ENCODE measurements at places on chromosomes 6 and 20. TPM values are rescaled to one million over a fixed set of nuclear protein-coding genes. Genes with fewer than 3 reads are reported as not detected.

DNA sequence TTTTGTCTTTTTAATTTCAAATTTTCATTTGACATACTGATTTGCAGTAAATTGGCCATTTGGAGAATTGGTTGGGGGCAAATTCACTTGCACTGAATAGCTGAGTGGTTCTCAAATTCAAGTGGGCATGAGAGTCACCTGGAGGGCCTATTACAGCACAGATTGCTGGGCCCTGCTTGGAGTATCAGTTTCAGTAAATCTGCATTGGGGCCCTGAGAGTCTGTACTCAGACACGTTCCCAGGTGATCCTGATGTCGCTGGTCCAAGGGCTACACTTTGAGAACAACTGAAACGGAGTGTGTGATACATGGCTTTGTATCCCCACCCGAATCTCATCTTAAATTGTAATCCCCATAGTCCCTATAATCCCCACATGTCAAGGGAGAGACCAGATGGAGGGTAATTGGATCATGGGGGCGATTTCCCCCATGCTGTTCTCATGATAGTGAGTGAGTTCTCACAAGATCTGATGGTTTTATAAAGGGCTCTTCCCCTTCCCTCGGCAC is 115.9 kb downstream of the KLHL32 start:
- H3K4me1 ChIP-seq, result no peaks in the 10 kb centered on the region
- H3K4me3 ChIP-seq, result no peak overlapping the region
- DNase-seq, result no peak
- H3K27ac ChIP-seq, result no peak overlapping the region
- H3K36me3 ChIP-seq, result no peaks in the 10 kb centered on the region

CCN6 gene
- not detected for total RNA-seq

PNRC1 gene
- 211 TPM for total RNA-seq

- no peak overlapping the region for H3K27ac ChIP-seq
- no peak overlapping the region for H3K4me3 ChIP-seq
- no peak for DNase-seq
- no peaks in the 10 kb centered on the region for H3K27me3 ChIP-seq
Observed at GRCh38 chr20:47764154-47764733, 21.0 kb downstream of the SULF2 start.

FOXS1 gene
- total RNA-seq, result not detected

GRCh38 chr6:111477481-111477938 is 5.5 kb downstream of the REV3L start:
- H3K36me3 ChIP-seq, result no peaks in the 10 kb centered on the region
- no peaks in the 10 kb centered on the region for H3K27me3 ChIP-seq
- H3K4me1 ChIP-seq, result peaks cover 60% of the 10 kb centered on the region
- no peak for DNase-seq
- no peak overlapping the region for H3K4me3 ChIP-seq
- peak overlapping the region; percentile 99 for H3K27ac ChIP-seq

DNA sequence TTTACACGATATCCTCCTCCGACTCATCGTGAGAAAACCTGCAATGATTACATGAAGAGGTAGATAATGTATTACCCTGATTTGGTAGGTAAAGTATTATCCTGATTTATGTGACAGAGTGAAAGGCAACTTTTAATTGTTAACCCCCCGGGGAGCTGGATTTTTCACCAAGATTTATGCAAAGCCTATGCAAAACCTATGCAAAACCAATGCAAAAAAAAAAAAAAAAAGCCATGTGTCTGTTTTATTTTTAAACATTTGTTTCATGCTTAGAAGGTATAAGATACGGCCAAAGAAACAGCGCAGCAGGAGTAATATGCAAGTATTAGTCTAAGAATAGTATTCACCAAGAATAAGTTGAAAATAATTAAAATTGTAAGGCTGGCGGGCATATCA is 109.9 kb downstream of the IPCEF1 start:
- no peaks in the 10 kb centered on the region for H3K4me1 ChIP-seq
- peak overlapping the region; percentile 7 for H3K4me3 ChIP-seq
- no peaks in the 10 kb centered on the region for H3K27me3 ChIP-seq
- no peaks in the 10 kb centered on the region for H3K36me3 ChIP-seq

APOM gene
- total RNA-seq, result 3.3 TPM

DNA sequence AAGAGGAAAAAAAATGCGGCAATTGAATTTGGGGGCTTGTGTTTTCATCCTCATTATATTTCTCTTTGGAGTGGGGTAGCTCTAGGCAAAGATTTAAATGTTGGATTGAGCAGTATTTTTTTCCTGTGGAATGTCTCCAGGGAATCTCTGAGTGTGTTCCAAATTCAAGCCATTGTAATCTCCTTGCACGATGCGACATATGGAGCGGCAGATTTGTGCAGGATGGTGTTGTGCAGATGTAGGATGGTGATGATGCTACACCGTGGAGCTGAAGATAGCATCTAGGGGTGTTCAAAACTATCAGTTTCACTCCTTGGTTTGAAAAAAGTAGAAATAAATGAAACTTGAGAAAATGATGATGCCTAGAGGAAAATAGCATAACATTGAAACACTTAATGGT is 777.5 kb upstream of the EPHA7 start:
- H3K36me3 ChIP-seq, result no peaks in the 10 kb centered on the region
- DNase-seq, result no peak
- H3K4me3 ChIP-seq, result no peak overlapping the region

GRCh38 chr6:62993951-62994350 is 217.3 kb upstream of the FKBP1C start:
- no peak for DNase-seq
- H3K36me3 ChIP-seq, result no peaks in the 10 kb centered on the region
- no peak overlapping the region for H3K27ac ChIP-seq
- no peaks in the 10 kb centered on the region for H3K4me1 ChIP-seq

GRCh38 chr6:161238500-161238899 is 35.4 kb downstream of the AGPAT4 start:
- peaks cover 58% of the 10 kb centered on the region for H3K4me1 ChIP-seq
- H3K36me3 ChIP-seq, result no peaks in the 10 kb centered on the region
- no peak overlapping the region for H3K27ac ChIP-seq
- no peak overlapping the region for H3K4me3 ChIP-seq
- no peak for DNase-seq

SAMD5 gene
- 1.1 TPM for total RNA-seq

Data from sigmoid colon (tissue), 7 donors.